ENCODE measurements at places on chromosomes 7 and 10. TPM values are rescaled to one million over a fixed set of nuclear protein-coding genes. Genes with fewer than 3 reads are reported as not detected.

DNA sequence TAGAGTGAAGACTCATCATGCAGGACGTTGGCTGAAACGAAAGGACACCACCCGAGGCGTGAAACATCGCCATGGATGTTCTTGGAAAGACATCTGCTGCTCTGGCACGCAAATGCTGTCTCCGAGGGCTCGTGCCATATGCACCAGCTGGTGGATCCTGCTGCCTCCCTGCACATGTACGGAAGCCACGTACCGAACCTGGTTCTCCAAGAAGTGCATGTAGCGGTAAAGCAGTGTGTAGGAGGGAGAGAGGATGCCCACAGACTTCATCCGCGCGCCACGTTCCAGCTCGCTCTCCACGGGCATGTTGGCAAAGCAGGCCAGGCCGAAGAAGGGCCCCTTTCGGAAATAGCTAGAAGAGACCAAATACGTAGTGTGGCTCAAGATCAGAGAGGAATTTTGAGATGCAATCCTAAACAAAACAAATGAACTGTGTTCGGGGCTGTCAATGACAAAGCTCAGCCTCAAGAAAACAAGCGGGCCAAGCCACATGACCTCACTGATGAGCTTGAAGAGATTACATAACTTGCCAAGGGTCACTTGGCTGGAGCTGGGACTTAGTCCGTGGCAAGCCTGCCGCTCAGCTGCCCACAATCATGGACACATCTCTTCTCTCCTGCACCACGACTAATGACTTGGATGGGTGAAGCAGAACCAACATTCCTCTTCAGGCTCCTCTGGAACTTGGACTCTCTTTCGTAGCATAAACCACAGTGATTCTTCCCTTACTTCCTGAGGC lies 16.5 kb downstream of the DENND11 start:
- peak; percentile 89 for DNase-seq

GRCh38 chr10:34078745-34079470 lies 736.2 kb downstream of the PARD3 start:
- DNase-seq = no peak

Gene IGFBP3
- 19.4 TPM for total RNA-seq

- DNase-seq = no peak
Observed at GRCh38 chr10:30114401-30114800, 55.0 kb upstream of the JCAD start.

- no peak for DNase-seq
Observed at GRCh38 chr7:148204639-148205304, 385.8 kb upstream of the C7orf33 start.

DNA sequence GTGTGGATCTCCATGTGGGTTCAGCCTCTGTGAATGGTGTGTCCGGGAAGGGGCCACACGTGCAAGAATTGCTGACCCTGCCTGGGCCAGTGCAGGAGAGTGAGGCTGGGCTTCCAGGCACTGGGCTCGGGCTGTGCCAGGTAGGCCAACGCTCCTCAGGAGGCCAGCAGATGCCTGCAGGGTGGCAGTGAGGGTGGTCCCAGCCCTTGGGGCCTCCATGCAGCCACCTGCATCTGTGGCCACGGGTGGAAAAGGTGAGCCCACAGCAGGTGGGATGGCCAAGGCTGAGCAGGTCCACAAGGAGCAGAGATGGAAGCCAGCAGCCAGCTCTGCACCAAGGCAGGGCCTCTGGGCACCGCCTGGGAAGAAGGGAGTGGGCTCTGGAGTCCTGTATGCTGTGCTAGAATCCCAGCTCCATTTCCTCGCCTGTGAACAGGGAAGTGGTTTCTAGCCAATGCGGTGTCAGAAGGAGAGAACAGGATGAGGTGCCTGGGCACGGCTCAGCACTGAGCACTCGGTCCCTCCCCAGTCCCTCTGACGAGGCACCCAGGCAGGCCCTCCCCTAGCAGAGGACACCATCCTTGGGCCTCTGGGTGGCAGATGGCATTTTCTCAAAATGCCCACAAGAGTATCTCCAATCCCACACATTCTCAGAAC lies 31.1 kb upstream of the RET start:
- DNase-seq = no peak

DNA sequence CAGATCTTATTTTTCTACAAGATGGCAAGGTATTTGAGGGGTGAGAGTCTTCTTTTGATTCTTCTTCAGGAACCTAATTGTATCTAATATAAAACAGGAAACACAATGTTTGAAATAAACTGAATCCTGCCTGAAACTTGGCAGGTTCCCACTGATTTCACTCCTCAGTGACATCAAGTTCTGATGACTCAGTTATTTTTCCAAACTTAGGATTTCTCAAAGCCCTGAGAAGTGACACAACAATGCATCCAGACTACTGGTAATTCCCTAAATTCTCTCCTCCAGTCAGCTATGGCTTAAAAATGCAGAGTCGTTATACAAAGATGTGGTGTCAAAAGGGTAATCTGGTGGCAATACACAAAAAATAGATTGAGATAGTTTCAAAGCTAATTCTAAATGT lies 80.9 kb downstream of the ABLIM1 start:
- DNase-seq = no peak

- DNase-seq = no peak
Observed at GRCh38 chr10:31942892-31943291, 14.3 kb upstream of the ARHGAP12 start.

DNA sequence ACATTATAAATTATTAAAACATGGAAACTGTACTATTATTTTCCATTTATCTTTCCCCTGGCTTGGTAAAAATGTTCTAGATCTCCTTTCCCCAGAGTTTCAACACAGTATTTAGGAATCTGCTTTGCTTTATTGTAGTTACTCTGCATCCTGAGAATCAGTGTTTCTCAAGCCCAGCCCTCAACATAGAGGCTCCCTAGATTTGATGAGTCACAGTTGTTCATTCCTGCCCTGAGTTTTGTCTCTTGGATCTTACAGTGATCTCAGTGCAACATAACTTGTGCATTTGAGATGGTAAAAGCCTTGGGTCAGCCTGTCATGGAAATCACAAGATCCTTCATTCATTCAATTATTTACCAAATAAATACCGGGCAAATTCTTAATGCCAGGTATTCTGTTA lies 63.0 kb downstream of the VAX1 start:
- DNase-seq = no peak

Gene PLXNA4
- 20.4 TPM for total RNA-seq

Gene DNAJC30
- total RNA-seq = 3.3 TPM

Gene CCZ1
- total RNA-seq = 56.8 TPM

Gene LIPJ
- total RNA-seq = 1.00 TPM

DNA sequence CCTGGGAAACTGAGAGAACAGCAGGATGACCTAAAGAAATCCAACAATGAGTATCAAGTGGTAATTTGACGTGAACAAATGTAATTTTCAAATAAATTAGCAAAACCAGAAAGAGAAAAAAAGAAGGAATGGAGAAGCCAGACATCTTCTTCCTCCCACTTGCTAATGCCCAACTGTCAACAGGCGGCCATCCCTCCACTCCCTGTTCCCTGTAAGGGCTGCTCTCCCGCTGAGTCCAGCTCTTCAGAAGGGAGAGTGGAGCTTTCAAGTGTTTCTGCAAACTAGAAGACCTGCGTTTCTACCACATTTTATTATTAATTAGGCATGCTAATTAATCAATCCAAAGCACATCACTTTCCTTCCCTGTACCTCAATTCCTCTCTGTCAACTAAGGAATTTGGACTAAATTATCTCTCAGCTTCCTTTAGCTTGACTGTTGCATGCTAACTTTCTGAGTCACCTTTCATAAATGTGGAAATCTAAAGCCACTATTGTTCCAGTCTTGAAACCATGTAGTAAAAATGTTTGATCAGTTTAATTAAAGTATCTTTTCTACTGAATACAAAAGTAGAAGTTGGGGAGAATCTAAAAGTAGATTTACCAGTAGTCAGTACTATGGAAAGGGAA lies 48.4 kb upstream of the CUL1 start:
- DNase-seq = no peak

- no peak for DNase-seq
Observed at GRCh38 chr10:70334526-70335245, 47.7 kb downstream of the LRRC20 start.

- no peak for DNase-seq
Observed at GRCh38 chr7:135743907-135744731, 4.5 kb downstream of the FAM180A start.

DNA sequence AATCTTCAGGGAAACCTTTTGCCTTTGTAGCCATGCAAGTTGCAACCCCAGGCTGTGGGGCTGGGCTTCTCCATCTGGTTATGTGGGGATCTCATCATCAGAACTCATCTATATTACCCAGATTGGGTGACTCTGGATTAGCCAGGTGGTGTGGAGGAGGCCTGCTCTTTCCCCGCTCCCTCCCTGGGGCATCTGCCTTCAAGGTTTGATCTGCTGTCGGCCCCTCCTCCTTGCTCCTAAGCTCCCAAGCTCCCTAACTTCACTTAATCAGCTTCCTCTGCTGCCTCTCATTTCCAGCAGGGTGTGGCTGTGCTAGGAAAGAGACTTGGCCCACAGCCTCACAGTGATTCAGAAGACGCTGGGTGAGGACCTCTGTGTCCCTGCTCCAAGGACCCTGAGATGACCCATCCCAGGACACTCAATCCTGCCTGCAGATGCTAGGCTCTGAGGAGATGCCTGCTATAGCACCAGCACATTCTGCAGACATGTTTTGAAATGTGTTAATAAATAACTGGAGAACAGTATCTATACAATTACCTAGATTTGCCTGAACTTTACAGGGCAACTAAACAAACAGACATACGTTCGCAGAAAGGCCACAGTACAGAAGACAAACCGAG lies 392.1 kb upstream of the PODXL start:
- no peak for DNase-seq

DNA sequence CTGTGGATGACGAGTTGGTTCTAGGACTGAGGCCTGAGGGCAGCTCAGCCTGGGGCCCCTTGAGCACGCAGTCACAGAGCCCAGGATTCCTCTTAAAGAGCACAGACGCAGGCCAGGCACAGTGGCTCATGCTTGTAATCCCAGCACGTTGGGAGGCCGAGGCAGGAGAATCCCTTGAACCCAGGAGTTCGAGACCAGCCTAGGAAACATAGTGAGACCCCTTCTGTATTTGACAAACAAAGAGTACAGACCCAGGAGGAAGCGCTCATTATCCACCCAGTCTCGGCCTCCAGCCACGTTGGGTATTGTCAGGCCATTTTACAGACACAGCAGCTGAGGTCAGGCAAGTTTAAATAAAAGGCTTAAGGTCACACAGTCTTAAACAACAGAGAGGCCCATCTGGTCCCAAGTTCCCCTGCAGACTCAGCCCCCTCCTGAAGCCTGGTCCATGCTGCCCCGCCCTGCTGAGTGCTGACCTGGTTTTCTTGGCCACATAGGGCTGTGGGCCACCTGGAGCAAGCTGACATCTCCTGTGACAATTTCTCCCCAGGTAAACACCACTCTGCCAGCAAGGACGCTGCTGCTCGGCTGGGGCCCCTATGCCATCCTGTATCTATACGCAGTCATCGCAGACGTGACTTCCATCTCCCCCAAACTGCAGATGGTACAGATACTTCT lies 12.6 kb downstream of the RGR start:
- peak; percentile 50 for DNase-seq

GRCh38 chr10:91980319-91980718 lies 56.7 kb downstream of the BTAF1 start:
- peak; percentile 3 for DNase-seq

Gene MSMB
- not detected for total RNA-seq

DNA sequence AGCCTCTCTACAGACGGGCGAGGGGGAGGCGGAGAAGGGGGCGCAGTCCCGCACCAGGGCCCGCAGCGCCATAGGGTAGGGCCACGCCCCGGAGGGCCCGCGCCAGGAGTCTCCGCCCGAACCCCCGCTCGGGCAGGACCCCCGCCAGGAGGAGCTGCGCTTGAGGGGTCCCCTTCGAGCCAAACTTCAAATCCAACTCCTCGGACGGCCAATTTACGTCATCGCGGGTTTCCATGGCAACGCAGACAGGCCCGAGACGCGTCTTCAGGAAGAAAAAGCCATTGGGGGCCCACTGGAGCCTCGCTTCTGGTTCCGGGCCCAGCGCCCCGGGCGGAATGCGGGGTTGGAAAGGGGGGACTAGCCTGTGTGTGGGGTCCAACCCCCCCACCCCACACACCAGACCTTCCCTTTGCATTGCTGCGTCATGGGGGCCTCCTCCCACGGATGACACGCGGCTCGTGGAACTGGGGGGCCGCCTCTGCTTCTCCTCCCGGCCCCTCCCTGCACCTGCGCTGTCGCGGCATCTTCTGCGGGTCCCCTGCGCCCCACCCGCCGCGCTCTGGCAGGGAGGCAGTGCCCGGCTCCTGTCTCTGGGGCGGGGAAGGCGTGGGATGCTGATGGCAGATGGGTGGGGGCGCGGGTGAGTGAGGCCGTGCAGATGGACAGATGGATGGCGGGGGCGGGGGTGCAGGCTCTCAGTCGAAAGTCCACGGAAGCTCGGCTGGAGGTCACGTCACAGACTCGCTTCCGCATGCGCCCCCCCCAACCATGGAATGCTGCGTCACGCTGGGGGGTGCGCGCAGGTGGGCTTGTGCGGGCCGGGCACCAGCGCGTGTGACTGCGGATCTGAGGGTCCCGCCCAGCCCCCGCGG lies 1.2 kb downstream of the CALY start:
- peak; percentile 82 for DNase-seq

GRCh38 chr10:24707445-24707844 lies 16.2 kb downstream of the ARHGAP21 start:
- DNase-seq = no peak

DNA sequence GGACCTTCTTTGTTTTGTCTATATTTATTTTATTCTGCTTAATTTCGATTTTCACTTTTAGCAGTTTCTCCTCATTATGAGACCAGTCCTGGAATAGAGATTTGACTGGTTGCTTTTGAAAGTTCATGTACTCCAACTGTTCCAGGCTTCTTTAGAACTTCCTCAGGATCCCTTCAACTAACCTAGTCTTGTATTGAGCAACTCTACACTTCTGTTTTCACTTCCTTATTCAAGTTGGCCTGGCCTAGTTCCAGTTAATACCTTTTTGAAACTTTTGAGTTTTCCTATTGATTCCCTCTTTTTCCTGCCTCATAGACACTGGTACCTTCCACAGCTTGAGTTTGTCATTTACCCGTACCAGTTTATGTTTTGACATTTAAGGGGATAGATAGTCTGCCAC lies 421.7 kb downstream of the ATRNL1 start:
- no peak for DNase-seq

DNA sequence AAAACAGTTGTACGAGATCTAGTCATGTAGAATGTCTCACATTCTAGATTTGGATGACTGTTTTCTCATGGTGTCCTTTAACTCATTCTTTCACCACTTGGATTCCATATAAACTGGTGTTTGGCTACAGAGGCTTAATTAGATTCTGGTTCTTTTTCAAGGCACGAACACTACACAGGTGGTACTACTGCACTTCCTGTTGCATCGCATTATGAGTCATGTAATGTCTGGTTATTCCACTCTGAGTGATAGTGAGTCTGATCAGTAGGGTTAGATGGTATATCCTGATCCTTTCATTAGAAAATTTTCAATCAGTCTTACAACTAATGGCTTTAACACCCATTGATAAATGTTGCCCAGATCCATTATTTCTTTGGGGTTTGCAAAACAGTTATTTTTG lies 11.2 kb upstream of the AKAP9 start:
- no peak for DNase-seq

GRCh38 chr10:89973326-89973725 lies 271.9 kb downstream of the KIF20B start:
- DNase-seq = no peak

- DNase-seq = no peak
Observed at GRCh38 chr7:23333671-23334246, 34.6 kb downstream of the MALSU1 start.

Gene GSTO1
- 7.9 TPM for total RNA-seq

GRCh38 chr10:129560361-129560760 lies 93.3 kb downstream of the MGMT start:
- DNase-seq = no peak
